ENCODE measurements at places on chromosomes 5 and 9.

DNA sequence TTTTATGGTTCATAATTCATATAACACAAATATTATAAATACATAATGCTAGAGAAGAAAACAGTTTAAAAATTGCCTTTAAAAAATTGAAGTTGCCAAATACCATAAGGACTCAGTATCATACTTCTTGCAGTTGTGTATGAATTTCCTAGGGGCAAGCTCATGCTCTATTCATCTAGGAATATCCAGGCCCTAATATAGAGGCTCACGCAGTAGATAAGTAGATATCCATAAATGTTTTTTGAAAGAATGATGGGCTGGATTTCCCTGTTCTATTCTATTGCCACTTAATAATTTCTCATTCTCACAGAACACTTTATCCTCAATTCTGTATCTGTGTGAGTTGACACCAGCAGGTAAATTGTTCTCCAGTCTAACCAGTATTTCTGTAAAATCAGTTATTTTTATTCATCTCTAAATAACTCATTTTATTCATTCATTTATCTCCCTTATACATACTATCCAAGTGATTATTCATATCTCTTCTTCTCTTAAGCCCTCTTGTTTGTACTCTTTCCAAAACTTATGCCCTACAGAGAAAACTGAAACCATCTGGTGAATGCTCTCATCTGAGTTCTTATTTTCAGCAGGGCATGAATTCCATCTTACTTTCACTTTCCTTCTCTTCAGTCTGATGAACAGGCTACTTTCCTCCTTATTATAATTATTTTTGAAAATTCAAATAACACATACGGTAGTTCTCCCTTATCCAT, 97.1 kb downstream of the SLC44A1 start:
- DNase-seq = no peak

DNA sequence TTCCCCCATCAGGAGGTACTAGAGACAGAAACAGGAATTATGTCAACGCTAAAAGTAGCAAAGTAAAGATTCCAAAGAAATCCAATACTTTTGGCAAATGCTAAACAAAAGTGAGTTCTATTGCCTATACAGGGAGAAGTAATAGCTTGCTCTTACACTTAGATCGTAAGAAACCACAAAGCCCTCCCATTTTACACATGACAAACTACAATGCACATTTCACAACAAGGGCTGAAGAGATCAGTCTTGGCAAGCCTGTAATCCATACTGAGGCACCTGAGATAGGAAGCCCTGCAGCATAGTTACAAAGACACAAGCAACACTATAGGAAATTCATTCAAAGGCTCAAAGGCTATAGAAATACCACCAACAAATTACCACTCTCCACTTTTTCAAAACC, 7.7 kb downstream of the HNRNPK start:
- no peak for DNase-seq

DNA sequence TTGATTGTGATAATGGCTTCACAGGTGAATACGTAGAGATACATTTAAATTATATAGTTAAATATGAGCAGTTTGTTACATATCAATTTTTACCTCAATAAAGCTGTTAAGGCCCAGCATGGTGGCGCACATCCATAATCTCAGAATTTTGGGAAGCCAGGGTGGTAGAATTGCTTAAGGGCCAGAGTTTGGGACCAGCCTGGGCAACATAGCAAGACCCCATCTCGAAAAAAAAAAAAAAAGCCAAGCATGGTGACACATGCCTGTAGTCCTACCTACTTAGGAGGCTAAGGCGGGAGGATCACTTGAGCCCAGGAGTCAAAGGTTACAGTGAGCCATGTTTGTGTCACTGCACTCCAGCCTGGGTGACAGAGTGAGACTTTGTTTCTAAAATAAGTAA, 138.7 kb upstream of the TMEM161B start:
- DNase-seq = no peak

DNA sequence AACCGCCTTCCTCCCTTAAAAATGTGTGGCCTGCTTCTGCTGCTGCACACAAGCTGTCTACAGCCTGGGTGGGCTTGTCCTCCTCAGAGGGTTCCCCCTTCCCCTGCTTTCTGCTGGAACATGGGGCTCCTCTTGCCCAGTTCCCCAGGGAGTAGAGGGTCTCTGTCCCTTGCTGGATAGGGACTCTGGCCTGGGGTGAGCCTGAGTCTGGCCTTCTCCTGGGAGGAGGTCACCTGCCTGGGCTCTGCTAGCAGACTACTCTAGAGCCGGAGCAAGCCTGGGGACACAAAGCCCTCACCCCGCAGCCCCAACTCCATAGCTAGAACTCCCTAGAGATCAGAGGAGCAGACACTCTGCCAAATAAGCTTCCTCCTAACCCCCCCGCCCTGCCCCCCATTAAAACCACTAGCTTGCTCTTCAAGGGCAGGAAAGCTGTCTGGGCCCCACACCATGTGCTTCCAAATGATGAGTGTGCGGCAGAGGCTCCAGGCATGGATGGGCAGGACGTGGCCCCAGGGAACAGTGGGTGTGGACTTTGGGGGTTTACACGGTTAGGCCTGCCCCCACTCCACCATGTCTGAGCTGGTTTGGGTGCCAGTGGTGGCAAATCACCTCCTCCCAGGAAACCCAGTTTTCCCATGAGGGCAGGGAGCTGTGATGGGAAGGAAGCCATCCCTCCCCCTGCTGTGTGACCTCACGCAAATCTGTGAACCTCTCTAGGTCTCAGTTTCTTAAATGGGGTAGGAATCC, 10.0 kb downstream of the TCF7 start:
- DNase-seq = peak; percentile 18

DNA sequence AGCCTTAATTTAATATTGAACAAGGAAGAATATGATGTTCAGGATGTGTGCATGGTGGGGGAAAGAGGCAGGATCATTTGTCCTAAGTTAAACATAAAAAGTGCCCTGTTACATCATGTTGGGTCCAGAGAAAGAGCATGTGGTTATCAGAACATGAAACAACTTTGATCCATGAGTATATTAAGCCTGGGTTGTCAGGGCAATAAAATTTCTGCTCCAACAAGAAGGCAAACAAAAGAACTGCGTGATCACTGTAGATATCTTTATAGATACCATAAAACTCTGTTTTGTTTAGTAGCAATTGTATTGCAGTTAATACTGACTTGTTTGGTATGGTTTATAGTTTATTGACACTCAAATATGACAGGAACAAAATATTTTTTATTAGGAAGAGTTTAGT, 35.2 kb downstream of the PCA3 start:
- DNase-seq = no peak

- no peak for DNase-seq
Measured at GRCh38 chr5:128965638-128966302, 482 bp downstream of the SLC27A6 start.

DNA sequence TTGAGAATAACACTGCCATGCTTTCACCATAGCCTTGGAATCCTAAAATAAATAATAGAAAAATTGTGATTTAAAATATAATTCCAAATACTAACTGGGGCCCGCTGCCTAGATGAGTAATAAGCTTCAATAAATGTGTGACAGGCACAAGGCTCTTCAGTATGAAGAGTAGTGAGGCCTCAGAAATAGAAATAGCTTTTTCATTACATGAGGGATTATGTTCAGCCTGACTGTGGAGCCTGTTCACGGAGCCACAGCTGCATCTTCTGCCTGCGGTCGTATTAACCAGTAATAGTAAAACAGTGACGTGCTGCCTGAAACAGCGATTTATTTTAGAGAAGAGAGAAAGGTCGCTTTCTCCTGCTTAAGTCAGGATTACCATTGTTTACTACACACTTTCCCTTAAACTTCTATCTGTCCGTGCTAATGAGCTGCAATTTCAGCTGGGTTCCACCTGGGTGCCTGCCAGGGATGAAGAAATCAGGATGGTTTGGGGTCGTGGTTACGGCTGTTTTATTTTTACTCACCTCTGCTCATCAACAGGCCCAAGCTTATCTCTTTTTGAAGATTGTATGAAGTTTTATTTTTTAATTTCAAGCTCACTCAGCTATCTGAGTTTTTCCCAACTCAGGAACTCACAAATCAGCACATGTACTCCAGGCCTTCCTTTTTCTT, 284.9 kb upstream of the WWC1 start:
- DNase-seq = peak; percentile 30

DNA sequence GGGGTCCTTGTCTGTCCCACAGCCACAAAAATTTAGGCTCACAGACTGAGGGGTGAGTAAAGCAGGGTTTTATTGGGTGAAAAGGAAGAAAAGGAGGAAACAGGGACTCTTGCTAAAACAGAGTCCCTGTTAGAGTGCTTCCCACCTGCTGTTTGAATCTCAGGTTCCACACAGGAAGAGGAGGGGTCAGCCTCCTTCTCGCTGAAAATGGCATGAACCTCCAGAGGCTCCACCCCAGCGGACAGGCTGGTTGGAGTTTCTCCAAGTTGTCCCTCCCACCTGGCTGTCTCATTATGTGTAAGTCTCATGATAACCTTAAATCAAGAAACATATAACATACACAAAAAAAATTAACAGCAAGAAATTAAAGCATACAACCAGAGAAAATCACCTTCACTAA, 28.3 kb upstream of the UHRF2 start:
- DNase-seq = no peak

DNA sequence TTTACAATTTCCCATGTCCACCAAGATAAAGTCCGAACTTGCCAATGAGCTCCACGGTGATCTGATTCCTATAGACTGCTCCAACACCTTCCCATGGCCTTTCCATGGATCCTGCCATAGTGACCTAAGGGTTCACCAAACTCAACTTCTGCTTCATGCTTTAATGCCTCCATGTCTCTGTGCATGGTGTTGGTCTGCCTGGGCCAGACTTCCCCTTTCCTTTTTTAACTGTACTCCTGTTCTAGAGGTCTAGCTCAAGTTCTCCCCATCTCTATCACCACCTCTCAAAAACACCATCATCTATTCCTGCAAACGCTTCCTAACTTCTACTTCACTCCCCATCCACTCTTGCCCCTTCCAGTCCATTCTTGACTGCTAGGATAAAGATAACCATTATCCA, 14.8 kb upstream of the SMARCA2 start:
- no peak for DNase-seq

DNA sequence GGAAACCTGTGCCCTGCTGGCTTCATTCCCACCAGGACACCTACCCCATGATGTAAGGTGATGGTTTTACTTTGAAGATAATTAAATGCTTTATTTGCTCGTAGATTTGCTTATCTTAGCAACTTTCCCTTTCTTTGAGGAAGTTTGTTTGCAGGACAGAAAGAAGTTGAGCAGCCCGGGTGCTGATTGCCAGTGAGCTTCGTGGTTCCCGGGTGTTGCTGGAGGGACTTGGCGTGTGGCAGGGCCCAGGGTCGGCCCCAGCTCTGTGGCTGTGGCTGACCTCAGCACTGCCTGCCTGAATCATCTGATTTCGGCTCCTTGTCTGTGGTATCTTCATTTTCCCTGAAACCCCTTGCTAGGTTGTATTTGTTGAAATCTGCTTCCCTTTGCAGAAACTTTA, 8.7 kb downstream of the POMT1 start:
- no peak for DNase-seq

GRCh38 chr9:35909687-35910612, 660 bp downstream of the SPAAR start:
- no peak for DNase-seq

DNA sequence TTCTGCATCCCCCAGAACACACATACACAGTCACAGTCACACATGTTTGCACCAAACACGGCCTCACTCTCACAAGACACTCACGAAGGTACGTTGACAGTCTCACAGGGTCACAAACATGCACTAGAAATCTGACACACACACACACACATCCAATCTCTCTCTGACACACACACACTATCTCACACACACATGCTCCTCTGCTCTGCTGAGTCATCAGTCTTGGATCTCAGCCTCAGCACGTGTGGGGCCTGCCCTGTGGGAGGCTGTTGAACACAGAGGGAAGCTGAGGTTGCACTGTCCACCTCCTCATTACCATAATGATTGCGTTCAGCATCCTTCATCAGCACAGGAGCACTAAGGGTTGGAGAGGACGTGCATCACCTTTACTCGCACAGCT, 188.8 kb downstream of the MTRR start:
- DNase-seq = peak; percentile 29

DNA sequence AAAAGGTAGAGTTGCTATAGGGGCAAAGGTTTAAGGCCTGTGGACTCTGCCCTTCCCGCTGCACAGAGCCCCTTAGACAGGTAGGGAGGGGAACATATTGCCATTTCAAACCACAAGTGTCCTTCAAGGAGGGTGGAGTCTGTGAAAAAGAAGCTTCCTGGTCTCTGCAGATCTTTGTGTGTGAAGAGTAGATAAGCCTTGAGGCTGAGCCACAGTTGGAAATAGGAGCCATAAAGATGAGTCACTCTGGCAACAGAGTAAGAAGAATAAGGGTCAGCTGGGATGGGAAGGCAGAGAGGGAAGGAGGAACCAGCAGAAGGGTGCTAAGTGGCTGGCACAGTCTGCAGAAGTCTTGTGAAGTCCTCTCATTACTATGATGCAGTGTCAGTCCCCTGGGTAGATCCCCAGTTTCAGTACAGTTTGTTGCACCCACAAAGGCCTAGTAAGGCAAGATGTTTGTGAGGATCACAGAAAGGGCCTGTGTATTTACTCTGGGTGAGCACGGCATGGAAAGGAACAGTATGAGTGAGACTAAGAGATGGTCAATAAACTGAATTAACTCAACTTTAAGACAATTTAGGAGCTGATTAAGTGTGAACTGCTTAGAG, 18.1 kb downstream of the GRXCR2 start:
- DNase-seq = peak; percentile 35

GRCh38 chr9:69532396-69532795, 139.8 kb downstream of the APBA1 start:
- no peak for DNase-seq
